ENCODE measurements at places on chromosomes 7 and 10. TPM values are rescaled to one million over a fixed set of nuclear protein-coding genes. Genes with fewer than 3 reads are reported as not detected.

The LLCFC1 gene
- not detected for polyA plus RNA-seq

The UBTD1 gene
- 15.5 TPM for polyA plus RNA-seq

The GIMAP4 gene
- polyA plus RNA-seq = not detected

The DNA2 gene
- polyA plus RNA-seq = 1.6 TPM

The SDK1 gene
- 2.2 TPM for polyA plus RNA-seq

The AGR3 gene
- not detected for polyA plus RNA-seq

All from AG04450 (cell line).